ENCODE measurements at places on chromosomes 2 and 18.

DNA sequence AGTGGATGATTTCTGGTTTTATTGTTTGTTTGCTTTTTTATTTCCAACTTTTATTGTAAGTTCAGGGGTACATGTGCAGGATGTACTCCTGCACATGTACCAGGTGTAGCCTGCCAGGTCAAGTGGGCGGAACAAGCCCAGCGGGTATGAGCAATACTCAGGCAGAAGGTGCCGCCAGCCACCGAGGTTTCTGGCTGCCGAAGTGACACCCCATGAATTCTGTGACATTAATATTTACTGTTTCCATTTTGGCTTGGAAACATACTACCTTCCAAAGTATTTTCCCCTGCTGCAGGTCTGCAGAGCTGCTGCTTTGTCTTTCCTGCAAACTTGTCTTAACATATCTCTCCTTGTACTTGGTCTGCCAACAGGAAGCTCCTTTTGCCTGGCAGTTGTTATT, 78.5 kb downstream of the PTPN4 start:
- peak overlapping the region; percentile 38 for H3K27ac ChIP-seq
- no peak for DNase-seq
- H3K36me3 ChIP-seq: peaks cover 5% of the 10 kb centered on the region
- no peak overlapping the region for H3K4me3 ChIP-seq

DNA sequence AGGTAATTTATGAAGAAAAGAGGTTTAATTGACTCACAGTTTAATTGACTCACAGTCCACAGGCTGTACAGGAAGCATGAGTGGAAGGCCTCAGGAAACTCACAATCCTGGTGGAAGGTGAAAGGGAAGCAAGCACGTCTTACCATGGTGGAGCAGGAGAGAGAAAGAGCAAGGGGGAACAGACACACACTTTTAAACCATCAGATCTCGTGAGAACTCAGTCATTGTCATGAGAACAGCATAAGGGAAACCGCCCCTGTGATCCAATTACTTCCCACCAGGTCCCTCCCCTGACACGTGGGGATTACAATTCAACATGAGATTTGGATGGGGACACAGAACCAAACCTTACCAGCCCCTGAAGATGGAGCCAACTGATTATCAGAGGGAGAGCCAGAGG, 11.2 kb upstream of the PUM2 start:
- no peaks in the 10 kb centered on the region for H3K27me3 ChIP-seq
- H3K27ac ChIP-seq: no peak overlapping the region
- no peaks in the 10 kb centered on the region for H3K4me1 ChIP-seq
- no peak overlapping the region for H3K4me3 ChIP-seq

DNA sequence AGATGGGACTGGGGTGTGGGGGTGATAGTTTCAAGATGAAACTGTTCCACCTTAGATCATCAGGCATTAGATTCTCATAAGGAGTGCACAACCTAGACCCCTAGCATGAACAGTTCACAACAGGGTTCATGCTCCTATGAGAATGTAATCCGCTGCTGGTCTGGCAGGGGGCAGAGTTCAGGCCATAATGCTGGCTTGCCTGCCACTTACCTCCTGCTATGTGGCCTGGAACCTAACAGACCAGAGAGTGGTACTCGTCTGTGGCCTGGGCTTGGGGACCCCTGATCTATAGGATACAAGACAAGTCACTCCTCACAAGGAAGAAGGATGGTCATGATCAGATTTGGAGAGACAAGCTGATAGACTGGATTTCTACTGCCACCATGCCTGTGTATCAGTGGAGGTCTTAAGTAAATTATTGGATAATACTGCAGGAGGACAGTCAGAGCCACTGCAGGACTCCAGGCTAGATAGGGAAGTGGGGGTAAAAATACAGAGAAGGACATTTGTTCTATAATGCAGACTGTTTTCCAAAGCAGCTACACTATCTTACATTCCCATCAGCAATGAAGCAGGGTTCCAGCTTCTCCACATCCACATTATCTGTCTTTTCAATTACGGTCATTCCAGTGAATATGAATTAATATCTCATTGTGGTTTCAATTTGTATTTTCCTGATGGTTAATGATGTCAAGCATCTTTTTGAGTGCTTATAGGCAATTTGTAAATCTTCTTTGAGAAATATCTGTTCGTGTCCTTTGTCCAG, 28.8 kb upstream of the APOB start:
- peaks cover 16% of the 10 kb centered on the region for H3K4me1 ChIP-seq
- H3K4me3 ChIP-seq: no peak overlapping the region
- DNase-seq: peak; percentile 62
- no peak overlapping the region for H3K27ac ChIP-seq
- H3K27me3 ChIP-seq: no peaks in the 10 kb centered on the region

- H3K4me3 ChIP-seq: no peak overlapping the region
- H3K4me1 ChIP-seq: no peaks in the 10 kb centered on the region
- H3K27ac ChIP-seq: no peak overlapping the region
Observed at GRCh38 chr2:107635883-107636282, 190.8 kb upstream of the RGPD4 start.

Data from endodermal cell (in vitro differentiated cells).